ENCODE measurements at places on chromosomes 4 and X. TPM values are rescaled to one million over a fixed set of nuclear protein-coding genes. Genes with fewer than 3 reads are reported as not detected.

GRCh38 chrX:109911046-109911445 is 91.9 kb upstream of the TMEM164 start:
- H3K27ac ChIP-seq, result no peak overlapping the region
- H3K4me1 ChIP-seq, result no peaks in the 10 kb centered on the region
- H3K27me3 ChIP-seq, result peaks cover 12% of the 10 kb centered on the region
- H3K4me3 ChIP-seq, result no peak overlapping the region
- no peaks in the 10 kb centered on the region for H3K36me3 ChIP-seq
- DNase-seq, result no peak

DNA sequence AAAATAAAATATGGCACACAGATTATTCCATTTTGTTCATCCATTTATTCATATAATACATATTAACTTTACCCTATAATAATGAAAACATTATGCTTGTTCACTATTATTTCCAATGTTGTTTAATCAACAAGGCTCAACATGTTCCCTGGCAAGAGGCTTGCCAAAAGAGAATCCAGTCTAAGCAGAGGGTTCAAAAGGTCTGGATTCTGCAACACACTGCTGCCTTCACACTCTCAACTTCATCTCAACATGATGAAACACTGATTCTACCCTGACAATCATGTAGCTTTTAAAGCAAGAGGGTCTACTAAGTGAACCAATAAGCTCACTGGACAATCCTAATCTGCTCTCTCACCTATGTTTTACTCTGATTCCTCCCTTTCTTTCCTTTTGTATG is 101.1 kb downstream of the MID1 start:
- no peaks in the 10 kb centered on the region for H3K4me1 ChIP-seq
- no peak overlapping the region for H3K27ac ChIP-seq
- no peak for DNase-seq
- no peaks in the 10 kb centered on the region for H3K27me3 ChIP-seq

GRCh38 chr4:6348408-6348807 is 78.8 kb downstream of the WFS1 start:
- peaks cover 10% of the 10 kb centered on the region for H3K27me3 ChIP-seq
- H3K4me1 ChIP-seq, result no peaks in the 10 kb centered on the region
- no peaks in the 10 kb centered on the region for H3K36me3 ChIP-seq
- no peak overlapping the region for H3K27ac ChIP-seq
- H3K4me3 ChIP-seq, result no peak overlapping the region

GRCh38 chr4:127965803-127966175 is 583 bp downstream of the ABHD18 start:
- H3K27ac ChIP-seq, result peak overlapping the region; percentile 98
- no peaks in the 10 kb centered on the region for H3K36me3 ChIP-seq
- peaks cover 31% of the 10 kb centered on the region for H3K4me1 ChIP-seq
- no peaks in the 10 kb centered on the region for H3K27me3 ChIP-seq
- H3K4me3 ChIP-seq, result peak overlapping the region; percentile 79

DNA sequence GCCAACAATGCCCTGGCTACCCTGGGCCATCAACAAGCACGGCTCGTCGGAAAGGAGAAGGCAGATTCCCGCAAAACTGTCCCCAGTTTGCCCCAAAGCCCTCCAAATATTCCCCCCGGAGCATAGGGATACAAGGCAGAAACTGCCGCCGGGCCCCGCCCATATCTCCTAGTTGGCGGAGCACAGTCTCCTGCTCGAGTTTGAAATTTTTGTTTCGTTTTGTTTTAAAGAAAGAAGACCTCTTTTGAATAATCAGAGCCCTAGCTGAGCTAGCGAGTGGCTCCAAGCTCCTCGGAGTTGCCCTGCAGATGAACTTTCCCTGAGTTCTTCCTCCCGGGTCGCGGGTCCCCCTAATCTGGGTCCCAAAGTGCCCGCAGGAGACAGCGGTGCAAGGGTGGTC is 138.1 kb upstream of the ZIC3 start:
- DNase-seq, result peak; percentile 19
- no peaks in the 10 kb centered on the region for H3K36me3 ChIP-seq
- H3K4me3 ChIP-seq, result peak overlapping the region; percentile 59

- no peaks in the 10 kb centered on the region for H3K27me3 ChIP-seq
- H3K27ac ChIP-seq, result no peak overlapping the region
- no peaks in the 10 kb centered on the region for H3K36me3 ChIP-seq
Observed at GRCh38 chr4:136599890-136600289, 932.4 kb downstream of the PCDH18 start.

- H3K27me3 ChIP-seq, result peaks cover 17% of the 10 kb centered on the region
- H3K36me3 ChIP-seq, result no peaks in the 10 kb centered on the region
- H3K4me3 ChIP-seq, result no peak overlapping the region
- no peak overlapping the region for H3K27ac ChIP-seq
- no peak for DNase-seq
Observed at GRCh38 chrX:111649638-111650037, 31.3 kb upstream of the ALG13 start.

GRCh38 chr4:73066928-73067327 is 2.6 kb downstream of the COX18 start:
- H3K4me1 ChIP-seq, result peaks cover 15% of the 10 kb centered on the region
- no peak overlapping the region for H3K4me3 ChIP-seq
- no peaks in the 10 kb centered on the region for H3K27me3 ChIP-seq
- H3K27ac ChIP-seq, result no peak overlapping the region
- no peaks in the 10 kb centered on the region for H3K36me3 ChIP-seq
- DNase-seq, result no peak

DNA sequence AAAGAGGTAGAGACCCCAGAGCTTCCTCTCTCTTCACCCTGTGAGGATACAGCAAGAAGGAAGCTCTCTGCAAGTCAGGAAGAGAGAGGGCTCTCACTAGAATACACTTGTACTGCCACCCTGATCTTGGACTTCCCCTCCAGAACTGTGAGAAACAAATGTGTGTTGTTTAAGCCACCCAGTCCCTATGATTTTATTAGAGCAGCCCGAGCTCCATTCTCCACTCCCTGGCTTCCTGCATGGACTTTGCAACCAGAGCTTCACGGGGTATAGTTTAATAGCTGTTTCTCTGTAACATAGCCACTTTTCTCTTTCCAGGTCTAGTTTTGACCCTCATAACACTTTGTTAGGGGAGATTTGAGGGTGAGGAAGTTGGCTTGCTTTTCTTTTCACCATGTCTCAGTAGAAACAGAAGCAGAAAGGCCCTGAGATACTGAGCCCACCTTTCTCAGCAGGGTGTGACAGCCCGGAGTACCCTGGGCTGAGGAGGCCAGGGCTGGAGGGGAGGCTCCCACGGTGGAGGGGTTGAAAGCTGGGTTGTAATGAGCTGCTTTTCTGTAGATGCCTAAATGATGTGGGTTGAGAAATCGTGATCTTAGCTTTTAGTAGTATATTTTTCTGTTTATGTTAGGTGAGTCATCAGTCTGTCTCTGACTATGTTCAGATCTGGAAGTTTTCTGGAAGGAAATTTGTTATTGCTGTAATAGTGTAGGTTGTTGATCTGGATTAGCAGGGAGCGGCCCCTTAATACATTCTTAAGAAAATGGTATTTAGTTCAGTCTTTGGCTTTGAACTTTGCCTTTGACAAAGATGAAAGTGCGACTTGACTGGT is 118.6 kb downstream of the PTTG2 start:
- H3K4me3 ChIP-seq, result no peak overlapping the region
- peaks cover 38% of the 10 kb centered on the region for H3K4me1 ChIP-seq
- H3K27ac ChIP-seq, result peak overlapping the region; percentile 48
- no peaks in the 10 kb centered on the region for H3K36me3 ChIP-seq
- no peak for DNase-seq

DNA sequence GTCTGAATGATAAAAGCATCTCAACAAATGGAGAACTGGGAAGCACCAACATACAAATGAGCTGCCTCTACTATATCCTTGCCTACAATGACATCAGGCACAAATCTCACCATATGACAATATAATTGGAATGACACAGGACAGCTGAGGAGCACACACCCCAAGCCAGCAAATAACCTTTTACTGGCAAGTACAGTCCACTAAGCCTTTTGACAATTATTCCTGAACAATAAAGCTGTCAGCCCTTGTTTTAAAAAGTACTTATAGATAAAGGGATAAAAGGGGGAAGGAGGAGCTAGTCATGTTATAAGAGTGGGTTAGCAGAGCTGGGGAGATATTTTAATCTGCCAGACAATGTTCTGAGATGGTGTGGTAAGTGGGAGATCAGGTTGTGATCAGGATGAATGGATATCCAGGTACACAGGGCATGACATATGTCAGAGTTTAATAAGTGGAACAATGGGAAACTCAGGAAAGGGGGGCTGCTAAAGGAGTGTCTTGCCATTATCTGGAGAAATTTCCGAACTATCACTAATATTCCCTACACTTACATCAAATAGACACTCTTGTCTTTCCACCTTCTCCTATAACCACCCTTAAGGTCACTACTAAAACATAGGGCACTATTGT is 127.6 kb downstream of the GPC3 start:
- H3K27ac ChIP-seq, result no peak overlapping the region
- no peak overlapping the region for H3K4me3 ChIP-seq
- DNase-seq, result no peak
- no peaks in the 10 kb centered on the region for H3K36me3 ChIP-seq
- H3K27me3 ChIP-seq, result peaks cover 18% of the 10 kb centered on the region

GRCh38 chr4:69907151-69907550 is 23.7 kb upstream of the CSN1S1 start:
- no peak overlapping the region for H3K27ac ChIP-seq
- no peak overlapping the region for H3K4me3 ChIP-seq
- no peaks in the 10 kb centered on the region for H3K27me3 ChIP-seq

GRCh38 chrX:133542476-133542875 is 127.2 kb upstream of the GPC4 start:
- H3K4me3 ChIP-seq, result no peak overlapping the region
- DNase-seq, result no peak
- H3K27ac ChIP-seq, result no peak overlapping the region
- no peaks in the 10 kb centered on the region for H3K36me3 ChIP-seq

DNA sequence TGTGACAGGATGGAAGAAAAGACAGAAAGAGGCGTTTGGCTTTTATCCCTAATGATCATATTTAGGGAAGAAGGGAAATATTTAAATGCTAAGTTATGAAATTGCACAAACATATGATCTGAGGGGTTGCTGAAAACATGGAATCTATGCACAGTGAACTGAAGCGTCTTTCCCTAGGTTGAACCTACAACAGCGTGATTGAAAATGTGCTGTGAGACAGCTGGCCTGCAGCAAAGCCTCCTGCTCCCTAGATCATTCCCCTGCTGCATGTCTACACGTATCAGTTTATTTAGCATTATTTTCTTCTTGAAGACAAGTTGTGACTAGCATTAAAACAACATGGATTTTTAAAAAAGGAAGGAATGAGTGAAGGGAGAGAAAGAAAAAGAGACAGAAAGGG is 272.5 kb upstream of the TRAM1L1 start:
- H3K36me3 ChIP-seq, result no peaks in the 10 kb centered on the region
- no peak overlapping the region for H3K4me3 ChIP-seq
- no peaks in the 10 kb centered on the region for H3K4me1 ChIP-seq
- no peak overlapping the region for H3K27ac ChIP-seq
- H3K27me3 ChIP-seq, result no peaks in the 10 kb centered on the region
- DNase-seq, result no peak

DNA sequence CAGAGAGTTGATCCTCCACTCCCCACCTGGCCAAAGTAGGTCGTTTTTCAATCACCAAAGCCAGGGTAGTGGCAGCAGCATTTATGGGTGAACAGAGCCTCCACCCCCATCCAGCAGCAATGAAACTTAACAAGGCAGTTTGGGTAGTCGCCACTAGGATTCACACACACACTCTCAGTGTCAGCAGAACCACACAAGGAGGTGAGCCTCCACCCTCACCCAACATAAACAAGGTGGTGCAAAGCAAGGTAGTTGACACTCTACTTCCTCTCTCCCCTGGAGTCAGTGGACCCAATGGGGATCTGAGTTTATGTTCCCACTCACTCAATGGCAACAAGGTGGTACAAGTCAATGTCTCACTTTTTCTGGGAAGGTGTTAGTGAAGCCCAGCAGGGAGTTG is 50.4 kb upstream of the CCDC149 start:
- H3K36me3 ChIP-seq, result no peaks in the 10 kb centered on the region
- H3K27me3 ChIP-seq, result no peaks in the 10 kb centered on the region
- H3K27ac ChIP-seq, result no peak overlapping the region
- no peak overlapping the region for H3K4me3 ChIP-seq
- no peak for DNase-seq

DNA sequence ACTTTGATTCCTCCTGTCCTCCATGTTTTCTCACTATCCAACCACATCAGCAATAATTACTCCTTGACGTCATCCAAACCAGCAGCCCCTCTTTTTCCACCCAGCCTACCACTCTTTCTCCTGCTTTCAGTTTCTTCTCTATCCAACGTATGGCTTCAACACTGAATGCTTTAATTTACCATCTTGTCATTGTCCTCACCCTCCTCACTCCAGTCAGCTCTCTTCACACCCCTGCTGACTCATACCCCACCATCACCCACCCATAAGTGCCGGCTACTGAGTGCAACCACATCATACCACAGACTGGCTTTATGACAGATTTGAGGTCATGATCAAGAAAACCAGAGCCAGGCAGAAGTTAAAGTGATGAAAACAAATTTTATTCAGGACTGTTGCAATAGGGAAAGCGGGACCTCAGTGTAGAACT is 9.8 kb upstream of the ANXA5 start:
- H3K36me3 ChIP-seq, result no peaks in the 10 kb centered on the region
- H3K27ac ChIP-seq, result no peak overlapping the region
- H3K27me3 ChIP-seq, result no peaks in the 10 kb centered on the region
- DNase-seq, result no peak
- H3K4me3 ChIP-seq, result no peak overlapping the region
- peaks cover 6% of the 10 kb centered on the region for H3K4me1 ChIP-seq

GRCh38 chr4:161554372-161554990 is 609.3 kb downstream of the FSTL5 start:
- no peak overlapping the region for H3K27ac ChIP-seq
- H3K36me3 ChIP-seq, result no peaks in the 10 kb centered on the region
- no peaks in the 10 kb centered on the region for H3K27me3 ChIP-seq
- DNase-seq, result no peak
- H3K4me3 ChIP-seq, result no peak overlapping the region

MAGEA11 gene
- not detected for total RNA-seq

TIGD4 gene
- 0.34 TPM for total RNA-seq

CLGN gene
- 9.0 TPM for total RNA-seq

GNRHR gene
- not detected for total RNA-seq

ASB11 gene
- total RNA-seq, result not detected

MAGEB17 gene
- total RNA-seq, result not detected
